ENCODE measurements at places on chromosomes 2 and 18.
A peak's percentile ranks its signal among the peaks of the same experiment; 100 is the strongest.

DNA sequence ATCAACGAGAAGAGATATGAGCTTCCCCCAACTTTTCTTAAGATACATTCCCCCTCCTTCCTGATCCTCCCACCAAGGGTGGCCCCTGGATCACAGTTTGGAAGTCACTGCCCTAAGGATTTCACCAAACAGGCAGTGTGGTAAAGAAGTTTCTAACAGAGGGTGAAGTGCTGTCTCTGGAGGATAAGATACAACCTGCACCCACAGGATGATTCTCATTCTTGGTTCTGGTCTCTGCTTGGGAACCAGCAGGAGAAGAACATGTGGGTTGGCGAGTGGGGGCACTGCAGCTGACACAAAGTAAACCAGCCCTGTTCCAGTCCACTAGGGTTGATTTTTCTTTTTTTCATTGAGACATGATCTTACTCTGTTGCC is 9.3 kb downstream of the NFE2L2 start:
- no peak for DNase-seq

GRCh38 chr2:188916736-188917135 is 57.4 kb upstream of the COL3A1 start:
- DNase-seq = no peak

DNA sequence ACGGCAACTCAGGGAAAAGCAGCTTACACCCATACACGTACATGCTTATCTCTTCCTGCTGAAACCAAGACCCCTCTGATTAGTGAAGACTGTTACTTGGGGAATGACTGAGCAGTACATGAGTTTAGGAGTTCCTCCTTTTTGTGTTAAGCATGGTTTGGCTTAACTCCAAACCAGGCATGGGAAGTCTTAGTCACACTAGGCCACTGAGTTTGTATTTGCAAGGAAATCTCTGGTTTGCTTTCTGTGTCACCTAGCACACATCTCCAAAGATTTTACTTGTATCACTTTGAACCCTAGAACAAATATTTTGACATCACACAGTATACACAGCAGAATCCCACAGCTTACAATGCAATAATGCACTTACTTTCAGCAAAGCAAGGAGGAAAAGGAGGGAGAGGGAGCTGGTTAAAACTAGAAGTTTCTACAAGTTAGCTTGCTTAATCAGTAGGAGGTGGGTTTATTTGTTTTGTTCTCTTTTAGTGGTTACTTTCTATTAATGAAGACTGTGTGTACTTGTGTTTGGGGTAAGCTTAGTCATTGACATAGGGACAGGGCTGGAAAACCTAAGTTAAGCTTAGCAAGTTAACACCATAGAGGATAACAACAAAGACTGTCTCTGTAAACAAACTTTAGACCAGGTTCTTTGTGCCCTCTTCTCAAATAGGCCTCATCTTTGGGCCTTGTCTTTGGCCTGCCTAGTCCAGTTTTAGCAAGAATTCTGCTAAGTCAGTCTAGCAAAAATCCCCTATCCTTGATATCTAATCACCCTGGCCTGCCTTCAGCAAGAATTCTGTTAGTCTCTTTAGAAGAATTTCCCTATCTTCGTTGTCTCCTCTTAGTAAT is 219.4 kb downstream of the MREG start:
- no peak for DNase-seq

- DNase-seq = no peak
Observed at GRCh38 chr2:236254001-236254400, 10.2 kb downstream of the ASB18 start.

DNA sequence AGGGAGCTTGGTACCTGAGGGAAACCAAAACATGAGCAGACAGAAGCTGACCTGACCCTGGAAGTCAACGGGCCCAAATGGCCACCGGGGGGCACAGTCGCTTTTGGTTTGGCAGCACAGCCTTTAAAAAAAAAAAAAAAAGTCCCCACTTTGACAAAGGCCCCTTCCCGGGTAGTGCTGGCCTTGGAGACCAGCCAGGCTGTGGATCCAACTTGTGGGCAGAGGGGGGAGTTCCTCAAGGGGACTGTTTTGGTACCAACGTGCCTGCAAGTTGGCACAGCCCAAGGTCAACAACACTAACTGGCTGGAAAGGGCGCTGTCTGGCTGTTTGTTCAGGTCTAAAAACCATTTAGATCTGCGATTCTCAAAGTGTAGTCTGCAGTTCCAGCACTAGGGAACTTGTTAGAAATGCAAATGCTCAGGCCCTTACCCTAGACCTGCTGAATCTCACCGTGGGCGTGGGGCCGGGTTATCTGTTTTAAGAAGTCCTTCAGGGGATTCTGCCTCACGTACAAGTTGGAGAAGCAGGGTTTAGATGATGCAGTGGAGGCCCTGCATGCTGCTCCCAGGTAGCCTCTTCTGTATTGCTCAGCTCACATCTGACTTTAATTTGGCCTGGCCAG is 83.0 kb downstream of the LPIN1 start:
- peak; percentile 73 for DNase-seq

- no peak for DNase-seq
Observed at GRCh38 chr2:161041356-161041755, 118.9 kb upstream of the TANK start.

DNA sequence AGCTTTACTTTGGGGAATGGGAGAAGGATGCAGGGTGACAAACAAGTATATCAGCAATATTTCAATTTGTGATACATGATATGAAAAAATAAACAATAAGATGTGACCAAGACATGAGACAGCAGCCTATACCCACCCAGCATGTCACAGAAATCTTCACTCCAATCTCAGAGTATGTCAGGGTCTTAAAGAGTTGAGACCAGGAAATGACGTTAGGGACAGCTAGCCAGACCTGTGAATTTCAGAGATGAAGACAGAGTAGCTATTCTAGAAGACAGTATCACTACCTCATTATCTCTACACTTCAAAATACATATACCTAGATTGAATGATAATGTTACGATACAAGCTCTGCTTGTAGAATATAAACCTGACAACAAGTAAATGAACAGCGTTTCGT is 282.8 kb downstream of the ZEB2 start:
- DNase-seq = no peak

GRCh38 chr2:246489-247144 is 17.2 kb downstream of the SH3YL1 start:
- peak; percentile 34 for DNase-seq

- no peak for DNase-seq
Observed at GRCh38 chr18:422966-423365, 77.5 kb downstream of the COLEC12 start.

GRCh38 chr2:68263632-68264031 is 11.3 kb upstream of the PPP3R1 start:
- no peak for DNase-seq

DNA sequence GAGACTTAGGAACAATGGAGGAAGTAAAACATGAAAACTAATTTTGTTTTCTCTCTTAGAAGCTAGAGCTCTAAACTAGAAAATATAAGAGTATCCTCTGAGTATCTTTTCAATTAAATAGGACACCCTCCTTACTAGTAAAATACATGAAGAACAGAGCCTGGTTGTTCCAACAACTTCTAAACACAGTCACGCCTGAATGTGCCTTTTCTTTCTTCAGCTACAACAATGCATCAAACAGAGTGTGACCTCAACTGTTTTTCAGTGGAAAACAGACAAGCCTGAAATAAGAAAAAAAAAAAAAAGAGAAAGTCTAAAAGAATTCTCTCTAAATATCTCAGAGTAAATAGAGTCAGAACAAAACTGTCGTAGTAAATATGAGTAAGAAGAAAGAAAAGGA is 928.8 kb downstream of the CNTNAP5 start:
- no peak for DNase-seq

DNA sequence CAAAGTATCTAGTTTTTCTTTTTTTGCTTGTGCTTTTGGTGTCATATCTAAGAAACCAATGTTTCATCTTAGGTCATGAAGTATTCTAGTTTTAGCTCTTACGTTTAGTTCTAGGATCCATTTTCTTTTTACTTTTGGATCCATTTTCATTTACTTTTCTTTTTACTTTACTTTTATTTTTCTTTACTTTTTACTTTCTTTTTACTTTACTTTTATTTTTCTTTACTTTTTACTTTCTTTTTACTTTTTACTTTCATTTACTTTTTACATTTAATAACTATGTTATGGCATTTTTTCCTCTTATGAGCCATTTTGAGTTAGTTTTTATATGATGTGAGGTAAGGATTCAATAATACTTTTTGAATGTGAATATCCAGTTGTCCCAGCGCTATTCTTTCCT is 213.4 kb downstream of the ZFP36L2 start:
- no peak for DNase-seq

DNA sequence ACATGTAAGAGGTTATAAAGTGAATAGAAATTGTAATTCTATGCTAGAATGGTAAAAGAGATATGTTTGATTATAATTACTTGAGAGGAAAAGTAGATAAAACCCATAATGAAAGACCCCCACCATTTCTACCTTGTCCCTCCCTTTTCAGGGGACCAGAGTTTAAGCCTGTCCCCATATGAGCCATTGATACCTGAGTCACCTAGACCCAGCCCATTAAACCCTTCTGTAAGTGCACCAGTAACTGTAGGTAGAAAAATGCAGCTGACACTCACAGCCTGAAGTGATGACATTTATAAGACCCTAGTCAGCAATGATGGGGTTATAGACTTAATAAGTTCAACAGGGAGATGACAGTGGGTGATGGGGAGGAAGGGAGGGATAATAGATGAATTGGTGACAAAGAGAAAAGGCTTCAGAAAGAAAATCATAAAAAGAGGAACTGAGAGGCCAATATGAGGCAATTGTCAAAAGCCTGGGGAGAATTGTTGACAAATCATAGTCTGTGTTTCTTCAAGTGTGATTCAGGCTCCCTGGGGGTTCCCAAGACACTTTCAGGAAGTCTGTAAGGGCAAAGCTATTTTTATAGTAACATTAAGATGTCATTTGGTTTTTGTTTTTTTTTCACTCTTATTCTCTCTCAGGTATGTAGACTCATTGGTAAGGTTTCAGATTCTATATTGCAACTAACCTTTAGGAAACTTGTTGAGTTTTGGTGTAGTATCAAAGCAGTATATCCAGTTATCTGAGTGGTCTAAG is 544.2 kb downstream of the SATB2 start:
- DNase-seq = no peak

- DNase-seq = no peak
Observed at GRCh38 chr2:230447455-230448451, 31.8 kb downstream of the SP100 start.

- DNase-seq = no peak
Observed at GRCh38 chr18:45231617-45232016, 383.7 kb upstream of the SLC14A2 start.

- DNase-seq = no peak
Observed at GRCh38 chr2:226495466-226496272, 304.0 kb downstream of the IRS1 start.

DNA sequence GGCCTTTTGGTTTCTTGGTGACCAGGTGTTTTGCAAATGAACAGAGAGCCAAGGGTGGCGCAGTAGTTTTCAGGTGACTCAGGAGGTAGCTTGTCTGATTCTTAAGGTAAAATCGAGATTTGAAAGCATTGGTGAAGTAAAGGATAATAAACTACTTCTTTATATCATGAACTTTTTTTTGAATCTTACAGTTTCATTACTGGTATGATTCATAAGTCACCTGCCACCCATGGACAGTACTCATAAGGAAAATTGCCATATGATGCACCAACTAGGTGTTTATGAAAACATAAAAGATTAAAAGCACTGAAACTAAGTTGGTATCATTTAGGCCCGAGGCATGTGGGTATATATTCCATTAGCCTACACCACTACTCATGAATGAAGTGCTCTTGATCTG is 84.1 kb upstream of the MGAT5 start:
- no peak for DNase-seq

DNA sequence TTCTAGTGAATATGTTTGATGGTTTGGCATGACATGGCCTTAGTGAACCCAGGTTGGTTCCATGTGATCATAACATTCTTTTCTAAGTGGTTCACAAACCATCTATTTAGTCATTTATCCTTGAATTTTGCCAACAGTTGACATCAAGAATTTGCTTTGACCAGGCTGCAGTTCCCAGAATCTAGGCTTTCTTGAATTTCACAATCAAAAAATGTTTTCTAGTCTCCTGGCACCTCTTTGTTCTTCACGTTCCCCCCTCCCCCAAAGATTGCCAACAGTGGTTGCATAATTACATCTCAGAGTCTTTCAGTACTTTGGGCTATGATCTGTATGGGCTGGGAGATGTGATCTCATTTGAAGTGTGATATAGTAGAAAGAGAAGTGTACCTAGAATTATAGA is 124.0 kb downstream of the GATA6 start:
- no peak for DNase-seq

GRCh38 chr2:38467768-38468455 is 90.8 kb upstream of the ATL2 start:
- no peak for DNase-seq

GRCh38 chr2:86281066-86281700 is 56.2 kb downstream of the REEP1 start:
- DNase-seq = no peak

DNA sequence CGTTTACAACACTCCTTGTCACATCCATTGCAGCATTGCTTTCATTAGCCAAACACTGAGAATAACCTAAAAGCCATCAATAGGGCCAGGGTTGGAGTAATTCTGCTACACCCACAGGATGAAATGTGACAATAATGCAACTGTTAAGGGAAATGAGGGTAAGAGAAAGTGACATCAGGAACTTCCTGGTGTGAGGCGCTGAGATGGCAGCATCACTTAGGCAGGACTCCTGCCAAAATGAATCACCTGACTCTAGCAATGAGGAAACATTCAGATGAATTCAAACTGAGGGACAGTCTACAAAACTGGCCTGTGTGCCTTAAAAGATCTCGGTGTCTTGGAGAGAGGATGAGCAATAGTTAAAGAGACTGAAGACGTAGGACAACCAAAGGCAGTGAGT is 115.6 kb upstream of the AGAP1 start:
- no peak for DNase-seq

DNA sequence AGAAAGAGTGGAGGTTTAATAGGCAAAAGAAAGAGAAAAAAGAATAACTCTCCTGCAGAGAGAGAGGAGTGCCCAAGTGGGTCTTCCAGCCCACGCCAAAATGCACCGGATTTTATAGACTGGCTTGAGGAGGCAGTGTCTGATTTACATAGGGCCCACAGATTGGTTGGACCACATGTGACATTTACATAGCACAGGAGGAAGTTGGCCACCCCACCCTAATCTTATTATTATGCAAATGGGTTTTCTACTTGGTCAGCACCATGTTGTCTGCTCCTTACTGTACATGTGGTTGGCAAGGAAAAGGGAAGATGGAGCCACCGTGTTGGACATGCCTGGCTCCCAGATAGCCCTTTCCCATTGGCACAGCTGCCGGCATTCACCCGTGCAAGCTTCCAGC is 56.8 kb downstream of the SP110 start:
- no peak for DNase-seq

GRCh38 chr2:16434393-16434792 is 231.2 kb downstream of the CYRIA start:
- DNase-seq = no peak

GRCh38 chr2:196808083-196808665 is 981 bp downstream of the C2orf66 start:
- peak; percentile 42 for DNase-seq

- no peak for DNase-seq
Observed at GRCh38 chr2:137255990-137256389, 490.6 kb downstream of the THSD7B start.

GRCh38 chr2:233381638-233381995 is 27.3 kb downstream of the DGKD start:
- DNase-seq = no peak
